ENCODE measurements at places on chromosomes 3 and 15.

GRCh38 chr3:171262431-171262830 lies 197.8 kb downstream of the TNIK start:
- DNase-seq, result peak; percentile 50

GRCh38 chr15:85000937-85001336 lies 19.3 kb downstream of the PDE8A start:
- no peak for DNase-seq

DNA sequence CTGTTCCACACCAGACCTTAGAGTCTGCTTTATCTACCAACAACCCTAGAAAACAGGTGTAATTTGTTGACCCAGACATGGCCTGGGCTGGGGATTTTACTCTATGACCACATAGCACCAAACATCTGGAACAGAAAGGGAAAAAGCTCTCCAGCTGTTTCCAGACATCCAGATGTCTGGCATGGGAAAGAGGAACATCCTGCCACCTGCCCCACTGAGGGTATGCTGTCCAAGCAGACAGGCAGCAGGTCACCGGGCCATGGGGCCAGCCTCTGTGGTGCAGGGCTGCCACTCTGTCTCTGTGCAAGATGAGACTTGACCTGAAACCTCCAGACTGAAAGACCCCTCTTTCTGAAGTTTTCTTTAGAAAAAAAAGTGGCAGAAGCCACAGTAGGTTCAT lies 359.3 kb upstream of the ICE2 start:
- DNase-seq, result no peak

GRCh38 chr3:122956693-122957455 lies 70.7 kb downstream of the SEMA5B start:
- no peak for DNase-seq

DNA sequence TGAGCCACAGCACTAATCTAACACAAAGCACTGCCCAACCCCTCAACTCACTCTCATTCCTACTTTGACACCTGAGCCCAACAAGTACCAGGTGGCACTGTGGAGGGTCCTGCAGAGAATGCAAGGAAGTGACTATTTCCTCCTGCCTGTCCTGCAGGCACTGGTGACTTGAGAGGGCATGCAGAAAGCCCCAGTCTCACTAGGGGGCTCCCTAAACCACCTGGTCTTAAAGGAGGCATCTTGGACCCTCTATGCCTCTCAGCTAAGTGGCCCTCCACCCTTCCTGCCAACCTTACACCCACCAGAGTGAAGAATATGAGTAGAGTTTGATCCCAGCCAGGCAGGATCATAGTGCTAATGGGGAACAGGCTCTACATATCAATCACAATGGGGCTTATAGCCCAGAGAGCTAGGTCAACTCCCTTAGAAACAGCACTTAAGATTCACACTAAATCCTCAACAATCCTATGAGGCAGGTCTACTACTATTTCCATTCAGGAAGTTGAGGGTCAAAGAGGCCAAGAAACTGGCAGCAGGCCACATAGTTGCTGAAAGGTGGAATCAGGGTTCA lies 15.2 kb downstream of the TRAIP start:
- DNase-seq, result no peak

GRCh38 chr3:186316666-186317260 lies 45.3 kb downstream of the DGKG start:
- DNase-seq, result no peak

DNA sequence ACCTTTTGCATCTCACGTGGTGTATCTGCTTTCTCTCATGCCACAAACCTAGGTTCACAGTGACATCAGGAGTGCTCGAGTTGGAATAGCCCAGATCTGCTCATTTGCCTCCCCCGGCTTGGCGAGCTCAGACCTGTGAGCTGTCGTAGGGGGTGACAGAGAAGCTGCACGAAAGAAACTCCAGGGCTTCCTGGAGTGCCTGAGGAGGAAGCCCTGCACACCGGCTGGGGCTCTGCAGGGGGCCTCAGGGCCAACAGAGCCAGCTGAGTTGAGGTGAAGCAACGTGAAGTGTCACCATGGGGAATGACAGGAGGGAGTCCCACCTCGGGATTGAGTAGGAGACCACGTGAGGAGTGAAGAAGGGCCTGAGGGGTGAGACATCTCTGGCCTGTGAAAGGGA lies 62.5 kb downstream of the RPN1 start:
- DNase-seq, result no peak

DNA sequence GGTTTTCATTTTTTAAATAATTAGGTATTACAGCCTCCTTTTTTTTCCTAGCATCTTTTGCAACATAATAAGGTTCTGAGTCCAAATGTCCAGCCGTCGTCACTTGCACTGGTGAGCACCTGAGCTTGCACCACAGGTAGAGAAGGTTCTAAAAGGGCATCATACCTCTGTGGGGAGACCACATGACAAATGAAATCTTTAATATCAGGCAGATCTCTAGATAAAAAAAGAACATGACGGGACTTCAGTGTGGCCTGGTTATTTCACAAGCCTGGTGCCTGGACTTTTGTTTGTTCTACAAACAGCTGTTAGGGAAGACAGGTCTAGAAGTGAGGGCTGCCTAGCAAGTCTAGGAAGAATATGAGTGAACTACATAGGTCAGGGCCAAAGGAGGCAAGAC lies 3.6 kb downstream of the ZBED2 start:
- DNase-seq, result no peak

DNA sequence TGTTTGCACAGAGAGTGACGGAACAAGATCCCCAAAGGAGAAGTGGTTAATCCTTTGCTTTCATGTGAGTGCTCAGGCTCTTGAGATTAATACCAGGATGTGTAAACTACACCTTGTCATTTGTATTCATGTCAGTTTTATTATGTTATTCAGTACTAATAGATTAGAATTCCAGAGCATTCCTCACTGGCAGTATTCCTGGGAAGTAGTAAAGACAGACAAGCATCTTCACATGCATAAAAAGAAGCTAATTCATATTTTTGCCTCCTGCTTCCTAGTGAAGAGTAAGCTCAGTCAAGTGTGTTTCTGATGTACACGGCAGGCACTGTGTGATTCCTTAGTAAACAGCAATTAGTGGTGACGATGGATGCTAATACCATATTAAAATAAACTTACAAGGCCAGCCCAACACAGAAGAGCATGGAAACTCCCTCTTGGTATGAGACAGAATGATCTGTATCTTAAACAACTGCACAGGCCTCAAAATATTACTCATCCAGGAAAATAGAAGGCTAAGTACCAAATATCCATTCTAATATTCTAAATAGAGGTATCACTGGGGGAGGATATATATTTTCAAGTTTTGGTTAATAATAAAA lies 336.8 kb upstream of the MCTP2 start:
- no peak for DNase-seq

- DNase-seq, result no peak
Observed at GRCh38 chr15:64251121-64251520, 88.3 kb upstream of the PPIB start.

- no peak for DNase-seq
Observed at GRCh38 chr3:25597535-25598101, 67.1 kb downstream of the TOP2B start.

DNA sequence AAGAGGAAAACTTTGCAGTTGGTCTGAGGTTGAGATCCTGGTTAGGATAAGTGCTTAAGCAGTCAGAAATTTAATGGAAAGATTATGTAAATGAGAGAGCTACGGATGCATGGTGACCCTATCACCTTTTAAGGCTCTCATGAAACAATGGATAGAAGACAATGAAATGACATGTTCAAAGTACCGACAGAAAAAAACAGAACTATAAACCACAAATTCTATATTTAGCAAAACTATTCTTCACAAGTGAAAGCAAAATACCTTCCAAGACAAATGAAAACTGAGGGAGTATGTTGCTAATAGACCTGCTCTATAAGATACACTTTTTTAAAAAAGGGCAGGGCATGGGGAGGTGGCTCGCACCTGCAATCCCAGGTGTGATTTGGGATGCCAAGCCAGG lies 32.2 kb downstream of the DNAAF4 start:
- no peak for DNase-seq

DNA sequence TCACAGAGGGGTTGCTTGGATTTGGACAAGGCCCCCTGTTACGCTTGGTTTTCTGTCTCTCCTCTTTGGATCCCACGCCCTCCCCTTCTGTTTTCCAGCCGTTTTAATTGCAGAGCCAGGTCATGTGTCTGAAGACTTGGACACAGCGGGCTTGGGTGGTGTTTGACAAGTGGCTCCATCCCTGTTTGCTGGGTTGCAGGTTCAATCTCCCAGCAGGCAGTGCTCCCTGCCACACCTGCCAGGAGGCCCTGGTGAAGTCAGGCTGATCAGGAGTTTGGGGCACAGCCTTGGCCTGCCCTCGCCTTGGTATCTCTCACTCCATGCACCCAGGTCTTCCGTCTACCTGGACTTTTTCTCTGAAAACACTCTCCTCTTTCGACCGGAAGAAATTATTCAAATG lies 59.0 kb downstream of the PLXNA1 start:
- DNase-seq, result no peak

GRCh38 chr3:32335365-32336112 lies 56.1 kb upstream of the CMTM7 start:
- DNase-seq, result no peak

DNA sequence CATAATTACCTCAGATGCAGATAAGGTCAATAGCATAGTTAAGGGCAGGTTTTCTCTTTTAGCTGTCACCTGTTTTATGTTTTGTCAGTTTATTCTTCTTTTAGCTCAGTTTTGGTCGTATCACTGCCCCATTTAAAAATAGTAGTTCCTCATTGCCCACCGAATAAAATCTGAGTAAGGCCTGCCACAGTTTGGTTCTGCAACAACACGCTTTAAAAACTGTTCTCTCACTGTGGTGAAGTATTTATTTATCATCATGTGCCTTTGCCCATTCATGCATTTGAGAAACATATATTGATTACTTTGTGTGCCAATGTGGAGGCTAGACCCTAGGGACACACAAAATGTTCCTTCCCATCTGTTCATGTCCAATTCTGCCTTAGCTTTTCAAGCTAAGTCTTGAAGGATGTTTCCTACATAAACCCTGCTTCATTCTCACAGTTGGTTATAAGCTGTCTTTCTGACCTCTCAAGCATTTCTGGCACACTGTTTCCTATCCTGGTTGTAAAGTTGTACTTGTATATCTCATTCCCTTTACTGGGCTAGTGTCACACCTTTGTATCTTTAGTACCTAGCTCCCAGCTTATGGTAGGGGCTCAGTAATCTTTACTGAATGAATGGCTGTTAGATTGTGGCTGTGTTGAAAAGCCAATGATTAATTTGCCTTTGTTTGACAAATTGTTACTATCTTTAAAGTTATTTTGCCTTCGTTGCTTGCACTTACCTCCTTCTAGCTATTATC lies 23.9 kb downstream of the AKAP13 start:
- no peak for DNase-seq

DNA sequence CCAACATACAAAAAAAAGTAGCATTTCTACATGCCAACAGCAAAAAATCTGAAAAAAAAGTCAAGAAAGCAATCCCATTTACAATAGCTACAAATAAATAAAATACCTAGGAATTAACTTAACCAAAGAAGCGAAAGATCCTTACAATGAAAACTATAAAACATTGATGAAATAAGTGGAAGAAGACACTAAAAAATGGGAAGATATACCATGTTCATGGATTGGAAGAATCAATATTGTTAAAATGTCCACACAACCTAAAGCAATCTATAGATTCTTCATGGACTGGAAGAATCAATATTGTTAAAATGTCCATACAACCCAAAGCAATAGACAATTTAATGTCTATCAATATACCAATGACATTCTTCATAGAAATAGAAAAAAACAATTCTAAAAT lies 21.0 kb downstream of the PEAK1 start:
- DNase-seq, result no peak

GRCh38 chr3:56130036-56130435 lies 338.2 kb downstream of the ERC2 start:
- no peak for DNase-seq

DNA sequence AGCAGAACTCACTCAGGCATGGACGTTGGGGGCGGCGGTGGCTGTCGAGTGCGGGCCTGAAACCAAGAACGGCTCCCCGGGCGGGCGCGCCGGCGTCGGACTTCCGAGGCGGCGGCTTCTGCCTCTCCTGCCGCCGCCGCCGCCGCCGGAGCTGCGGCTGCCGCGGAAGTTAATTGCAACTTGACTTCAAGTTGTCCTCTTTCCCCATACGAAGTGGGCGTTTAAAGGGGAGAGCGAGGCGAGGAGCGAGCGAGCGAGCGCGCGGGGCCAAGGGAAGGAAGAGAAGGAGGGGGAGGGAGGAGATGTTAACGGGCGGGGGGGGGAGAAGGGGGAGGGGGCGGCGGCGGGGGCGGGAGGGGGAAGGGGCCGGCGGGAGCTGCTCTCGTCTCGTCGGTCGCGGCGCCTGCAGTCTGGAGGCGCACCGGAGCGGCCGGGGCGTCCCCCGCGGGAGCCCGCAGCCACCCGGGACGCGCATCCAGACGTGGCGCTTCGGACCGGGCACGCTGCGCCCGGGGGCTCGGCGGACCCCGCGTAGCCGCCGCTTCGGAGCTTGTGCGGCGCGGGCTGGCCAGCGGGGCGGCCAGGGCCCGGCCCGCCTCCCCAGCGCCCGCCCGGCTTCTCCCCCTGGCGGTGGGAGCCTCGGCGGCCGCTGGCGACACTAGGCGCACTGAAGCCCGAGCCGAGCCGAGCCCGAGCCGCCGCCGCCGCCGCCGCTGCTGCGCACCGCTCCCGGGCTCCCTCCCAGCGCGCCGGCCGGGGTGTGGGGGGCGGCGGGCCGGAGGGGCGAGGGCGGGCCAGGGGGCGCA lies 19.7 kb upstream of the SATB1 start:
- DNase-seq, result peak; percentile 85

DNA sequence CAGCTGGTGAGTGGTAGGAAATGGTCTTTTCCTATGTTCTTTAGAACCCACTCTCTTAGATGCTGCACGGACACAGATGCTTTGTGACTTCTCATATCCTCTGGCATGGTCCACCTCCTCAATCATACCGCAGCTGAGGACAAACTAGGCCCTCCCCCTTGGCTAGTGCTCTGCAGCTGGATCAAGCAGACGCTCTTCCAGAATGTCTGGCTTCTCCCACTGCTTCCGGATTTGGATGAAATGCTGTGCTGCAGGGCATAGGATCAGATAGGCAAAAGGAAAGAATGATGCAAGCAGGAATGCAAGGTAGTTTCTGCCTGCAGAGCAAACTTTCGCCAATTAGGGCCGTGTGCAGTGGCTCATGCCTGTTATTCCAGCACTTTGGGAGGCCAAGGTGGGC lies 75.7 kb upstream of the SLC4A7 start:
- DNase-seq, result peak; percentile 81

GRCh38 chr15:70586241-70586640 lies 177.1 kb downstream of the UACA start:
- DNase-seq, result no peak

DNA sequence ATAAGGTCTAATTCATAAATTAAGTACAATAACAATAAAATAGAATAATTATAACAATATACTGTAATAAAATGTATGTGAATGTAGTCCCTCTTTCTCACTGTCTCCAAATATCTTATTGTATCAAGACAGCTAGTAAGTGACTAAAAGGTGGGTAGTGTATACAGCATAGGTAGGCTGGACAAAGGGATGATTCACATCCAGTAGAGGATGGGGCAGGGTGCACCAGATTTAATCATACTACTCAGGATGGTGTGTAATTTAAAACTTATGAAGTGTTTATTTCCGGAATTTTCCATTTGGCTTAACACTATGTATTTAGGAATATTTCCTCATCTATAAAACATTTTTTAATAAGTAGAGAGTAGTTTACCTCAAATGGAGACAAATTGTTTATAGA lies 876.1 kb upstream of the CADM2 start:
- no peak for DNase-seq

GRCh38 chr3:183698318-183698751 lies 738 bp downstream of the YEATS2 start:
- DNase-seq, result peak; percentile 63

- DNase-seq, result no peak
Observed at GRCh38 chr3:49700453-49701128, 11.2 kb downstream of the RNF123 start.

All from AG08395 (cell line).